NCI-H2029 treated with DMSO at 0.1 percent for 48 hours (cell line): ENCODE measurements at places on chromosomes 6 and 20.

DNA sequence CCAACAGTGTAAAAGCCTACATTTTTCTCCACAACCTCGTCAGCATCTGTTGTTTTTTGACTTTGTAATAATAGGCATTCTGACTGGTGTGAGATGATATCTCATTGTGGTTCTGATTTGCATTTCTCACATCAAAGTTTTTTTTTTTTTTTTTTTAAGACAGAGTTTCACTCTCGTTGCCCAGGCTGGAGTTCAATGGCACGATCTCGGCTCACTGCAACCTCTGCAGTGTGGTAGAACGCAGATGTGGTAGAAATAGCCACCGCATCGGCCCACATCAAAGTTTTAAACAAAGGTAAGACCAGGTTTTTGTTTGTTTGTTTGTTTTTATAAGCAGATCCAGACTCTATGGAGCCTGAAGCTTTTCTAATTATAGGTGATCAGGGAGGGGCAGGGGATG is 12.7 kb upstream of the PPP1R3G start:
- no peak for DNase-seq

DNA sequence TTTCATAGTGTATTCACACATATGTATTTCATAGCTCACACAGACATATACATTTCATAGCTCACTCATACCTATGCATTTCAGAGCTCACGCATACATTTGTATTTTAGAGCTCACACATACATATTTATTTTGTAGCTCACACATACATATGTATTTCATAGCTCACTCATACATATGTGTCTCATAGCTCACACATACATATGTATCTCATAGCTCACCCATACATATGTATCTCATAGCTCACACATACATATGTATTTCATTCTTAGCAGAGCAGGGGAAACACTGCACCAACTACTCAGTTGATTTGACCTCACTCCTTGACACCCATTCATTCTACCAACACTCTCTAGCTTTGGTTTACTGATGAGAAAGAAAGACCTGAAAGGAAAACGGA is 713.6 kb downstream of the QKI start:
- DNase-seq = no peak

DNA sequence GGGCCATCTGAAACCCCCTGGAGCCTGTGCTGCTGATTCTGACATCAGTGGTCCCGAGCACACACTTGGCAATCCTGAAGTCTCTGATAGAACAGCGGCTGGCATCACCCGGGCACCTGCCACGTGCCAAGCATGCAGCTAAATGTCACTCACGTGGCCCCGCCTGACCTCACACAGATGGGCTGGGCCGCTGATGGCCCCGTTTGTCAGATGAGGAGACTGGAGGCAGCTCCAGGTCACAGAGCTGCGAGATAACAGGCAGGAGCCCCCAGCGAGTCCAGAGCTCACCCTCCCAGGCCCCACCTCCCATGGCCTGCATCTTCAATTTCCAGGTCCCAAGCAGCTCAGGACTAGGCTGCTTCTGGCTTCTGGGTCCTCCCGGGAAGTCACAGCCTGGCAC is 67.2 kb downstream of the YTHDF1 start:
- DNase-seq = no peak

DNA sequence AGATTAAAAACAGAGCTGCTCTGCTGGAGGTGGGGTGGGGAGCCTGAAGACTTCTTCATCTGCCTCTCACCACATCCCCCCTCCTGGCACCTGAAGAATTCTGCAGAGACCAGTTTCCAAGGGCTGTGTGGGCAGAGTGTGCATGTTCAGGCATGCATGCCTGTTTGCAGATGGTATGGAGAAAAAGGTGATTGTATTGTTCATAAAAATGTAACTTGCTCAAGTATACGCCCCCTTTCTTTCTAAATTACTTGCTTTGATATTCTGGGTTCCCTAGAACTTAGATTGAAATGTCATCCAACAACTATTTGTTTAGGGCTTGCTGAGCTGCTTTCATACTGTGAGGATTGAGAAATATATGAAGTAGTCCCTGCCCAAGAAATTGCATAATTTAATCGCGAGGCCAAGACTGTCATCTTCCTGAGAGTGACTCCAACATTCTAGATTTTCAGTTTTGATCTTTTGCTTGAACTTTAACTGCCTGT is 83.6 kb downstream of the LCA5 start:
- DNase-seq = no peak

DNA sequence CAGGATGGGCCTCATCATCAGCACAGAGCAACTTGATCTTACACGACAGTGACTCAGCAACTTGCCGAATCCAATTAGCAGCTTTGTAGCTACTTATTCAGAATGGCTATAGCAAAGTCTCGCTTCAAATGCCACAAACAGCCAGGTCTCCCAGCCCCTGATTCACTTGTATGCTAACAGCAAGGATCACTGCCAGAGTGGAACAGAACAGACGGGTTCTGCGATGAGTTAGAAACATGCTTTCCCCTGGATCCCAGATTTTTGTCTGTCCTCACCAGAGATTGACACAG is 254.4 kb downstream of the NRN1 start:
- DNase-seq = no peak

- no peak for DNase-seq
Measured at GRCh38 chr6:169643521-169643920, 58.3 kb downstream of the WDR27 start.

- no peak for DNase-seq
Measured at GRCh38 chr6:137389150-137389704, 105.0 kb downstream of the OLIG3 start.

DNA sequence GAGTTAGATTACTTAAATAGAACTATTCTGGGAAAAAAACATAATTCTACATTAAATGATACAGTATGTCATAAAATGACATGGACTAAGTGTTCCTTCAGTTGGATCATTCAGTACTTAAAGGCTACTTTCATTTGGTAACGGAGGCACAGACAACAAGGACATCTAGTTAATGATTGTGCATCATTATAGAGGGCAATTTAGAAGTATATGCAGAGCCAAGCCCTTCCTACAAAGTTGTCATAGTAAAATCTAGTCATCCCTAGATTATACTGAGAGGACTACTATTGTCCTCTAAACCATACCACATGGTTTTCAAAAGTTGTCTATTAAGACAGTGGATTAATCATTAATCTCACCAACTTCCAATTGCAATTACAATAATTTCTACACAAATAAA is 53.9 kb upstream of the STXBP5 start:
- DNase-seq = no peak

DNA sequence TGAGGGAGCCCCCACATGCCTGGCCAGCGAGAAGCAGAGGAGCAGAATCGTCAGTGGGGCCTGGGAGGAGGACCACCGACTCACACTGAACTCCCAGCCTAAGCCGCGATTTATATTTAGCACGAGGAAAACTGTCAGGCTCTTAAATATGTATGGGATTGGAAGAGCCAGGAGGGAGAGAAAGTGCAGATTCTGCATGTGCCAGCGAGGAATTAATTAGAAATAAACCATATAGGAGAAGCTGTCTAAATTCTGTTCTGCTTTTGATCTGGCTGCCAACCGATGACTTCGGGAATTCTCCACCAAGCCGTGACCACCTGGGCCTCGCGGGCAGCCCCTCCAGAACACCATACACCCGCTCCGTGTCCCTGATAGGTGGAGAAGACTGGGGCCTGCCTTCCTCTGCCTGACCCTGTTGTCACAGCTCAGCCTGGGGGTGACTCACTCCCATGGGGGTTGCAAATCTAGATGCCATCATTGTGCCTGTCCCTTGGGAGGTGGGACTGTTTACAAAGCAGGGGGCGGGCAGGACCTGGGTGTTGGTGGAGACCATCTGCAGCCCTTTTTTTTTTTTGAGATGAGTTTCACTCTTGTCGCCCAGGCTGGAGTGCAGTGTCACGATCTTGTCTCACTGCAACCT is 91.1 kb upstream of the PMEPA1 start:
- DNase-seq = no peak

GRCh38 chr20:45908084-45908483 is 3.9 kb downstream of the PLTP start:
- DNase-seq = no peak

GRCh38 chr6:84756466-84756865 is 7.9 kb downstream of the TBX18 start:
- no peak for DNase-seq

DNA sequence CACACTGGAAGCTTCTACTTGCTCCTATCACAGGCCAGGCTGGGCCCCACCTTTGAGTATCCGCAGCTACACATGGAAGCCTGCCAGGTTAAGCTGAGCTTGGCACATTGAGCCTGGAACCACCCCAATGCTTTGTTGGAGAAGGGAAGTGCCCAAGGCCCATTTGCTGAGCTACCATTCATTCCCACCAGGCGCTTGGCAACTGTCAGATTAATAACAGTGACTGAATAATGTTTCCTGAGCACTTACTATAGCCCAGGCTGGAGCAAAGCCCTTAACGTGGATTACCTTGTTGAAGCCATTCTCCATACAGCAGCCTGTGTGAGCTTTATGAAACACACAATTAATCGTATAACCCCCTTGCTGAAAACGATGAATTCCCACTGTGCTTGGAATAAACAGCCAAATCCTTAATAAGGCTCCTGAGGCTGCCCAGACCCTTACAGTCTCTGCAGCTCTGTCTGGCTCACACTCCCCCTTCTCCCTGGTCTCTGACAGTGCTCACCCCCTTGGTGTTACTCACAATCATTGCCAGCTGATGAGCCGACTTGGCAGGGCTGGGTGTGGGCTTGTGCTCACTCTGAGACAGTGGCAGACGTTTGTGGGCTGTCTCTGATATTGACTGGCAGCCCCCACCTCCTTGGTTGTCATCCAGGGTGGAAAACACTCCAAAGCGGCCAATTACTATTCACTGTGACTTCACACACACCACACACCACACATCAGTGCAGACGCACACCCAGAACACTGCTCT is 357.1 kb downstream of the MAFB start:
- peak; percentile 4 for DNase-seq

- DNase-seq = peak; percentile 91
Measured at GRCh38 chr6:21263531-21264287, 329.8 kb upstream of the SOX4 start.

GRCh38 chr6:144617708-144618107 is 332.6 kb downstream of the UTRN start:
- DNase-seq = no peak
